Neuronal stem cell (in vitro differentiated cells): ENCODE measurements at places on chromosomes 3 and 15.

GRCh38 chr3:126723801-126724200, 19.8 kb downstream of the CHCHD6 start:
- no peak overlapping the region for H3K27ac ChIP-seq
- DNase-seq, result no peak
- peaks cover 6% of the 10 kb centered on the region for H3K36me3 ChIP-seq
- peaks cover 2% of the 10 kb centered on the region for H3K4me1 ChIP-seq
- H3K27me3 ChIP-seq, result no peaks in the 10 kb centered on the region

- no peaks in the 10 kb centered on the region for H3K36me3 ChIP-seq
- no peak for DNase-seq
- H3K27ac ChIP-seq, result no peak overlapping the region
Observed at GRCh38 chr15:50884540-50884939, 23.9 kb upstream of the AP4E1 start.

GRCh38 chr15:39502082-39502447, 78.8 kb upstream of the THBS1 start:
- H3K27ac ChIP-seq, result no peak overlapping the region
- DNase-seq, result no peak
- H3K4me3 ChIP-seq, result no peak overlapping the region
- no peaks in the 10 kb centered on the region for H3K4me1 ChIP-seq
- no peaks in the 10 kb centered on the region for H3K27me3 ChIP-seq

GRCh38 chr3:51337666-51338065, 47.4 kb upstream of the MANF start:
- peaks cover 8% of the 10 kb centered on the region for H3K4me1 ChIP-seq
- H3K36me3 ChIP-seq, result peaks cover 6% of the 10 kb centered on the region
- DNase-seq, result no peak
- no peak overlapping the region for H3K27ac ChIP-seq
- H3K4me3 ChIP-seq, result no peak overlapping the region

DNA sequence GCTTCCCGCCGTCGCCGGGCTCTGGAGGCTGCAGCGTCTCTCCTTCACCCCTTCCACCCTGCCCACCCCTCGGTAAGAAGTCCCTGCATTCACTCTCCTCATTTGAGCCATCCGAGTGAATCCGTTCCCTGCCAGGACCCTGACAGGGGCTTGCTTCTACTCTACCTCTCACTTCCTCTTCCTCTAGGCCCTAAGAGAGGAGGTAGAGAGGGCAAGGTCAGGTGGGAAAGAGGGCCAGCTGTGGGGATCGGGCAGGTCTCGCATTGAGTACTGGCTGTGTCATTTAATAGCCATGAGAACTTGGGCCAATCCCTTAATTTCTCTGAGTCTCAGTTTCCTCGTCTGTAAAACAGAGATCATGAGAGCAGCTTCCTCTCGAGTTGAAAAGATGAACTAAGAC, 283.6 kb downstream of the UACA start:
- H3K36me3 ChIP-seq, result no peaks in the 10 kb centered on the region
- no peak overlapping the region for H3K27ac ChIP-seq
- no peaks in the 10 kb centered on the region for H3K27me3 ChIP-seq

GRCh38 chr3:62876064-62876463, 848 bp upstream of the CADPS start:
- H3K4me3 ChIP-seq, result no peak overlapping the region
- no peak overlapping the region for H3K27ac ChIP-seq
- peak; percentile 78 for DNase-seq
- H3K36me3 ChIP-seq, result no peaks in the 10 kb centered on the region
- H3K27me3 ChIP-seq, result peaks cover 63% of the 10 kb centered on the region
- no peaks in the 10 kb centered on the region for H3K4me1 ChIP-seq

GRCh38 chr3:149442851-149443544, 31.5 kb upstream of the TM4SF4 start:
- no peak overlapping the region for H3K4me3 ChIP-seq
- H3K27me3 ChIP-seq, result no peaks in the 10 kb centered on the region
- no peak overlapping the region for H3K27ac ChIP-seq
- no peaks in the 10 kb centered on the region for H3K4me1 ChIP-seq
- no peak for DNase-seq

DNA sequence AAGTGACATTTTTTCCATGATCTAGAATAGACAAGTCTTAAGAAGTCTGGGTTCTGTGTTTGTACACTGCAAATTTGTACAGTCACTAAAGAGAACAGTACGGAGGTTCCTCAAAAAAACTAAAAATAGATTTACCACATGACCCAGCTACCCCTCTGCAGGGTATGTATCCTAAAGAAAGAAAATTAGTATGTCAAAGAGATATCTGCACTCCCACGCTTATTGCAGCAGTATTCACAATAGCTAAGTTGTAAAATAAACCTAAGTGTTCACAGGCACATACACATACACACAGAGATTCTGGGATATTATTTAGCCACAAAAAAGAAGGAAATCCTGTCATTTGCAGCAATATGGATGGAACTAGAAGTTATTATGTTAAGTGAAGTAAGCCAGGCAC, 120.4 kb downstream of the ZIC1 start:
- H3K4me3 ChIP-seq, result no peak overlapping the region
- no peak overlapping the region for H3K27ac ChIP-seq
- H3K27me3 ChIP-seq, result no peaks in the 10 kb centered on the region
- no peak for DNase-seq

- no peaks in the 10 kb centered on the region for H3K27me3 ChIP-seq
- H3K36me3 ChIP-seq, result no peaks in the 10 kb centered on the region
- no peak overlapping the region for H3K4me3 ChIP-seq
- no peak for DNase-seq
- H3K4me1 ChIP-seq, result no peaks in the 10 kb centered on the region
Observed at GRCh38 chr15:86876387-86876944, 796.8 kb downstream of the AGBL1 start.

DNA sequence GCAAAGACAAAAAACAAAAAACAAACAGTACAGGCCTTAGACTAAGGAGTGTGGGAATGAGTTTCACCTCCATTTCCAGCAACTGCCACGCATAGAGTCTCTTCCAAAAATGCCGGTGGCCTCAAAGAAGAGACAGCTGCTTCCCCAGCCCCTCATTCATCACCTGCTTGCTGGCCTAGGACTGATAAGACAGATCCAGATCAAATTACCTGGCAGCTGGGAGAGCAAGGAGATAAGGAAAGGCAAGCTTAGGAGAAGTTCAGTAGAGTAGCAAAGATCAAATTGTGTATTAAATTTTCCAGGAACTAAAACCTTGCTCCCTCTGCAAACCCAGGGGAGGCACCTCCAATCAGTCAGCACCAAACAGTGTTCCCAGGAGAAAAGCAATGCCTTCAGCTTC, 325.8 kb upstream of the CTNNB1 start:
- no peak overlapping the region for H3K27ac ChIP-seq
- H3K36me3 ChIP-seq, result no peaks in the 10 kb centered on the region
- H3K27me3 ChIP-seq, result no peaks in the 10 kb centered on the region
- DNase-seq, result no peak

- no peaks in the 10 kb centered on the region for H3K36me3 ChIP-seq
- no peak for DNase-seq
- peaks cover 7% of the 10 kb centered on the region for H3K4me1 ChIP-seq
- H3K27me3 ChIP-seq, result no peaks in the 10 kb centered on the region
- H3K4me3 ChIP-seq, result no peak overlapping the region
Observed at GRCh38 chr3:118705487-118706219, 329.0 kb downstream of the IGSF11 start.

DNA sequence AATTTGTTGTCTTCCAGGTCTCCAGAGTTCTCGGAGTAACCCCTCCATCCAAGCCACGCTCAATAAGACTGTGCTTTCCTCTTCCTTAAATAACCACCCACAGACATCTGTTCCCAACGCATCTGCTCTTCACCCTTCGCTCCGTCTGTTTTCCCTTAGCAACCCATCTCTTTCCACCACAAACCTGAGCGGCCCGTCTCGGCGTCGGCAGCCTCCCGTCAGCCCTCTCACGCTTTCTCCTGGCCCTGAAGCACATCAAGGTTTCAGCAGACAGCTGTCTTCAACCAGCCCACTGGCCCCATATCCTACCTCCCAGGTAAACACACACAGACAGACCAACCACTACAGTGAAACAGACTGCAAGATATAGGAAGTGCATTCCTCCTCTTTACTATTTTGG, 87.9 kb upstream of the BLM start:
- peaks cover 6% of the 10 kb centered on the region for H3K4me1 ChIP-seq
- peaks cover 85% of the 10 kb centered on the region for H3K36me3 ChIP-seq
- H3K27ac ChIP-seq, result no peak overlapping the region
- H3K27me3 ChIP-seq, result no peaks in the 10 kb centered on the region

GRCh38 chr3:190346541-190346940, 24.3 kb upstream of the CLDN1 start:
- no peak overlapping the region for H3K27ac ChIP-seq

GRCh38 chr3:119314821-119315220, 20.6 kb downstream of the ARHGAP31 start:
- DNase-seq, result no peak
- no peaks in the 10 kb centered on the region for H3K27me3 ChIP-seq
- H3K27ac ChIP-seq, result no peak overlapping the region
- H3K36me3 ChIP-seq, result no peaks in the 10 kb centered on the region
- H3K4me3 ChIP-seq, result no peak overlapping the region

GRCh38 chr3:13812034-13812471, 67.8 kb downstream of the WNT7A start:
- no peaks in the 10 kb centered on the region for H3K27me3 ChIP-seq
- H3K4me3 ChIP-seq, result no peak overlapping the region
- H3K27ac ChIP-seq, result peak overlapping the region; percentile 50

DNA sequence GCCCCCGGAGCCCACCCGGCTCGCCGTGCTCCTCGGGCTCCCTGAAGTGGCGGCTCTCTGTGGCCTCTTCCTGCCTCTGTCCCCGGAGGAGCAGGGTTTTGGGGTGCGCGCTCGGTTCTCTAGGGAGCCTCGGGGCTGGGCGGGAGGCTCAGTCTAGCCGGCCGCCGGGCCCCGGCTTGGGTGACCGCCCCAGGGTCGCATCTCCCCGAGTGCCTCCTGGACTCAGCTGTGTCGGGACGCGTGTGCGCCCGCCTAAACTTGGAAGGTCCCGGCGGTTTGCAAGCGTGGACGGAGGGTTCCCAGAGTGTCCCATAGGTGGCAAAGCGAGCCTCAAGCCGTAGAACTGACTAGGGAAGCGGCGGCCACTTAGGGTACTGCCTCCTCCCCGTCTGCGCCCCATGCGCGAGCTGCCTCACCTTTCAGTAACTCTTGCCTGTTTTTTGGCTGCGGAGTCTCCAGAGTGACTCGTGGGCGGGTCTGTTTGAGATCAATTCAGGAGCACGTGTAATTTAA, 601 bp downstream of the ACTL6A start:
- H3K27me3 ChIP-seq, result no peaks in the 10 kb centered on the region
- H3K27ac ChIP-seq, result peak overlapping the region; percentile 99
- peaks cover 3% of the 10 kb centered on the region for H3K4me1 ChIP-seq
- peak; percentile 65 for DNase-seq
- peak overlapping the region; percentile 83 for H3K4me3 ChIP-seq

GRCh38 chr15:70636540-70637165, 126.7 kb downstream of the UACA start:
- H3K4me3 ChIP-seq, result no peak overlapping the region
- H3K4me1 ChIP-seq, result peaks cover 19% of the 10 kb centered on the region
- H3K36me3 ChIP-seq, result no peaks in the 10 kb centered on the region
- DNase-seq, result no peak
- H3K27me3 ChIP-seq, result no peaks in the 10 kb centered on the region

DNA sequence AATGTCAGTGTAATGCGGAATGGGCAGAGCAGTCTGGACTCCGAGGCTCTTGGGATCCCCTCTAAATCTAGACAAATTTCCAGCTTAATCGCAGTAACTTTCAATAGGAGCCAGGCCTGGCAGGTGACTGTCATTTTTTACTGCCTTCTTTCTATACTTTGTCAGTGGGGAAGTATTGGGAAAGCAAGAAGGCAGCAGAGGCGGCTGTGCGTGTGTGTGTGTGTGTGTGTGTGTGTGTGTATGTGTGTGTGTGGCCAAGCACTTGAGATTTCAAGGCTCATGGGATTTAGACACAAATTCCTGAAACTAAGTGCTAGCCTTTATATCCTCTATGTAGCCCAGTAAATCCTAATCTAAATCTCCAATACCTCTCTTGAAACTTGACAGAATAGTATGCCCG, 49.3 kb upstream of the ANKRD34C start:
- no peak overlapping the region for H3K4me3 ChIP-seq
- no peaks in the 10 kb centered on the region for H3K36me3 ChIP-seq
- no peaks in the 10 kb centered on the region for H3K4me1 ChIP-seq
- H3K27me3 ChIP-seq, result no peaks in the 10 kb centered on the region
- no peak for DNase-seq
- H3K27ac ChIP-seq, result no peak overlapping the region

GRCh38 chr3:139481116-139481515, 4.8 kb upstream of the RBP2 start:
- no peaks in the 10 kb centered on the region for H3K4me1 ChIP-seq
- no peak overlapping the region for H3K27ac ChIP-seq
- H3K36me3 ChIP-seq, result no peaks in the 10 kb centered on the region
- no peak overlapping the region for H3K4me3 ChIP-seq
- DNase-seq, result no peak
- H3K27me3 ChIP-seq, result no peaks in the 10 kb centered on the region

DNA sequence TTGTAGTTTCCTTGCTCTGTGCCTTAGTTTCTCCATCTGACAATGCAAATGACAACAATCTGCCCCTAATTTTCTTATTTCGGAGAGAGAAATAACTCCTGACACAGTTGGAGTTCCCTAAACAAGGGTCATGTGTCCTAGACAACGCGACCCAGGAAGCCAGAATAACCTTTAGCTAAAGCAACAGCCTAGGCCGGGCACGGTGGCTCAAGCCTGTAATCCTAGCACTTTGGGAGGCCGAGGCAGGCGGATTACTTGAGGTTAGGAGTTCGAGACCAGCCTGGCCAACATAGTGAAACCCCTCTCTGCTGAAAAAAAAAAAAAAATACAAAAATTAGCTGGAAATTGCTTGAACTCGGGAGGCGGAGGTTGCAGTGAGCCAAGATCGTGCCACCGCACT, 49.9 kb downstream of the MCF2L2 start:
- H3K36me3 ChIP-seq, result no peaks in the 10 kb centered on the region
- no peaks in the 10 kb centered on the region for H3K4me1 ChIP-seq
- H3K27ac ChIP-seq, result no peak overlapping the region

GRCh38 chr15:94164202-94164807, 67.1 kb upstream of the MCTP2 start:
- H3K36me3 ChIP-seq, result no peaks in the 10 kb centered on the region
- no peak overlapping the region for H3K27ac ChIP-seq
- H3K4me3 ChIP-seq, result no peak overlapping the region

GRCh38 chr3:158110658-158111018, 749 bp downstream of the RSRC1 start:
- no peaks in the 10 kb centered on the region for H3K36me3 ChIP-seq
- no peak for DNase-seq
- no peaks in the 10 kb centered on the region for H3K4me1 ChIP-seq
- no peak overlapping the region for H3K27ac ChIP-seq

DNA sequence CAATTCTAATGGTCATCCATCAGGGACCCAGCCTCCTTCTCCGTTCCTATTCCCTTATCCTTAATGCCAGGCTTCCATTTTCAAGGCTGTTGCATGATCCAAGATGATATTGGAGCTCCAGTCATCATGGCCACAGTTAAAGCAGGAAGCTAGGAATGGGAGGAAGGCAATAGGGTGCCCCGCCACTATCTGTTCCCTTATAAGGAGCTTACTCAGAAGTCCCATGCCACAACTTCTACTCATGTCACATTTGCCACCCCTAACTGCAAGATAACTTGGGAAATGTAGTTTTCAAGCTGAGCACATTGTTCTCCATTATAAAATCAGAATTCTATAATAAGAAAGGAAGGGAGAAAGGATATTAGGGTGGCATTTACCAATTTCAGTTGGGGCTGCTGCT, 38.6 kb upstream of the SPSB4 start:
- H3K27me3 ChIP-seq, result no peaks in the 10 kb centered on the region
- H3K36me3 ChIP-seq, result no peaks in the 10 kb centered on the region
- peaks cover 4% of the 10 kb centered on the region for H3K4me1 ChIP-seq
- no peak for DNase-seq
- no peak overlapping the region for H3K27ac ChIP-seq

GRCh38 chr3:11335056-11335608, 62.9 kb downstream of the ATG7 start:
- peaks cover 9% of the 10 kb centered on the region for H3K36me3 ChIP-seq
- no peaks in the 10 kb centered on the region for H3K27me3 ChIP-seq
- H3K27ac ChIP-seq, result no peak overlapping the region
- H3K4me1 ChIP-seq, result no peaks in the 10 kb centered on the region
- DNase-seq, result peak; percentile 17
- no peak overlapping the region for H3K4me3 ChIP-seq
